ENCODE measurements at places on chromosomes 5 and 9.

DNA sequence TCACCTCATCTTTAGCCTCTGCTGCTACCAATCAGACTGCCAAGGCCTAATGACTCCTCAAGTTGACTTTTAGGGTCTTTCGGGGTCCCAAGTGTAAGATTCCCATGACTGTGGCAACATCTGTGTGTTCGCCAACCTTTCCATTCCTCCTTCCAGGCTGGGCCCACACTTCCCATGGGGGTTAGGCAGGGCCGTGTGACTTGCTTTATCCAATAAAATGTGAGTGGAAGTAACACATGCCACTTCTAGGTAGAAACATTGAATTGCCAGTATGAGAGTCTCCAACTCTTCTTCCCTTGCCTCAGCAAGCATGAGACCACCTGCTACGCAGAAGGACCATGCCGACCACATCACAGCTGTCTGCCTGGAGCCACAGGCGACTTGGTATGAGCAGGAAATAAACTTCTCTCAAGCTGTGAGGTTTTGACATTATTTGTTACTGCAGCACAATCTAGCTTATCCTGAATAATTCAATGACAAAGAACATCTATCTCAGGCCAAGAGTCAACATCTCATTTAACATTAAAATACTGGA, 190.4 kb upstream of the IER5L start:
- no peak for DNase-seq

DNA sequence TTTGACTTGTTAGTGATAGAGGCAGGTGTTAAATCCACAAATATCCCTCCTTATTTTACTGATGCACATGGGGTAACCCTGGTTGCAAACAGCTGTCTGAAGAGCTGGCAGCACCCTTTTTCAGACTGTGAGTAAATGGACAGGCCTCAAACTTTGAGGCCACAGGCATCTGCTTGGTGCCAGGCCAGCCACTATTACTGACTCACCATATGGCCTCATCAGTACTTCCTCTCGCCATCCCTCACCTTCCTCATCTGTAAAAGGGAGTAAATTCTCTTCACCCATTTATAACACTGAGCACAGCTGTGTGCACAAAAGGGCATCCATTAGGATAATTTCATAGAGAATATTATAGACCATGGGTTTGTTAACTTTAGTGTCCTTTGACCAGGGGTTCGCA, 11.9 kb upstream of the TNIP1 start:
- DNase-seq, result no peak

- DNase-seq, result no peak
Measured at GRCh38 chr9:35517131-35517530, 27.2 kb downstream of the RUSC2 start.

DNA sequence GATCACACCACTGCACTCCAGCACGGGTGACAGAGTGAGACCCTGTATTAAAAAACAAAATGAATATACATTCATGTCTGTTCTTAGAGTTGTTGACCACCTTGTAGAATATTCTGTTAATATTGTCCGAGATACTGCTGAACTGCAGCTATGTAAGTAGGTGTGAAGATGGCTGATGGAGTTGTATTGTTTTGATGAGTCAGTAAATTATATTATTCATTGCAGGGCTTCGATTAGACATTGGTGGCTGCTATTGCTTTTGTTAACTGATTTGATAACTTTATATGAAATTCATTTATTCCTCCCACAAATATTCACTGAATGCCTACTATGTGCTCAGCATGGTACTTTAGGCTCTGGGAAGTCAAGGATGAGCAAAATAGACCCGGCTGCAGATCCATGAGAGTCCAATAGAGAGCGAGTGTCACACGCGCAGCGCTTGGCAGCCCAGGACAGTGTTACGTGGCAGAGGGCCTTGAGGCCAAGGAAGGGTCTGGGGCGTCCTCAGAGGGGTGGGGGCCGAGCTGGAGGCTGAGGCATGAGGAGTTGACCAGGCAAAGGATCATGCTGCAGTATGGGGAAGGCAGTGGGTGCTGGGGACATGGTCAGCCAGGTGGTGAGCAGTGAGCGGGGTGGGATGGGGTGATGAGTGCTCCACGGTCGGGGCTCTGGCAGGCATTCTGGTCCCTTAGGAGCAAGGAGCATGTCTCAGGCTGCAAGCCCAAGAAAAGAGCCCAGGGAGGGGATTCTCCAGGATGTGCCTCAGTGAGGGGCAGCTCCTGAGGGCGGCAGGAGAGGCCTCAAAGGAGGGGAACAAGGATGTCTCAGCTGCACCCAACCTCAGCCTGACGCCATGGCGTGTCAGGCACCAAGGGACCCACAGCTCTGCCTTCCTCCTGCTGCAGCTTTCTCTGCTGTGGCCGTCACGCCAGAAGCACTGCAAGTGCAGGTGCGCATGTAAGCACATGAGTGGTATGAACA, 243.5 kb downstream of the GADD45G start:
- no peak for DNase-seq

GRCh38 chr9:90904706-90905478, 103.3 kb downstream of the SYK start:
- no peak for DNase-seq

DNA sequence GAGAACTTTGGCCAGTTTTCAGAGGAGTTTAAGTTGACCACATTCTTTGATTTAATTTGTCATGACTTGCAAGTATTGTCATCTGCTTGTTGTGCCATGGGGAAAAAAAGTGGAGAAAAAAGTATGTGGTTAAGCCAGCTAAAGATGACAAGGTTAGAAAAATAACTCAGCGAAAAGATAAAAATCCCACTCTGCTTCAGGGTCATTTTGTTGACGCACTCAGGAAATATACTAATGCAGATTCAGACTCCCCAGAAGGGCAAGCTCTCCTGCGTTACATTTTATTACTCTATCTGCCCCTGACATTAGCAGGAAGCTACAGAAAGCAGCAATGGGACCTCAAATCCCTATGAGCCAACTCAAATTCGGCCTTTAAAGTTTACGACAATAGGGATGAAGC, 27.6 kb upstream of the TESK1 start:
- DNase-seq, result no peak

GRCh38 chr5:110512266-110512665, 214.2 kb downstream of the TMEM232 start:
- DNase-seq, result no peak

DNA sequence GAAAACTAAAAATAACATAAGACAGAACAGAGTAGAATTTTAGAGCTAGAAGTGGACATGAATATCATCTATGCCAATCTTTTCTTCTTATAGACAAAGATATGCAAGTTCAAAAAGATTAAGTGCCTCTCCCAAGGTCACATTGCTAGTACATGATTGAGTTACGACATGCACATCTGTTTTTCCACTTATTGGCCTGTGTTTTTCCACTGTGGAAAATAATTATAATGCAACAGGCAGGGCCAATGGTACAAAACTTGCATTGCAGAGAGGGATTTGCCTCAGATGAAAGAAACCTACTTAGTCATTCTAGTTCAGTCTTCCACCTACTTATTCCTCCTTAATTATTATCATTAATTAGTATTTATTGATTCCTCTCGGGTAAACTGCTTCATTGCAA, 407.8 kb upstream of the SGCD start:
- no peak for DNase-seq

DNA sequence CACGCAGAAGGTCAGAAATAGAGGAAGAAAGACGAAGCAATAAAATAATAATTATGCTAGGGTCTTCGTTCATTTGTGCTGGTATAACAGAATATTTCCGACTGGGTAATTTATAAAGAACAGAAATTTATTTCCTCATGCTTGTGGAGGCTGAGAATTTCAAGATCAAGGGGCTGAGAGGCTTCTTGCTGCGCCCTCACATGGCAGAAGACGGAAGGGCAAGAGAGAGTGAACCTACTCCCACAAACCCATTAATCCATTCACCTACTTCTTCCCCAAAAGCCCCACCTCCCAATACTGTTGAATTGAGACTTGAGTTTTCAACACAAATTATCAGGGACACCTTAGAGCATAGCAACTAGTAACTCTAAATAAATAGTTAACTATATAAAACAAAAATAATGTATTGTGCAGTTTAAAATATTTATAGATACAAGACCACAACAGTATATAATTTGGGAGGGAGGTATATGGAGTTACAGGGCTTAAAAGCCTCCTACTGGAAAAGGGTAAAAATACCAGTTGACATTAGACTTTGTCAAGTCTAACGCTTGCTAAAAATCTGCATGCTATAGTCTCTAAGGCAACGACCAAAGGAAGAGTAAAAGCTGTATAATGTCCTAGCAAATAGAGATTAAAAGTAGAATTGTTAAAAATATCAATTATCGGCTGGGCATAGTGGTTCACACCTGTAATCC, 40.3 kb upstream of the NAA35 start:
- no peak for DNase-seq

DNA sequence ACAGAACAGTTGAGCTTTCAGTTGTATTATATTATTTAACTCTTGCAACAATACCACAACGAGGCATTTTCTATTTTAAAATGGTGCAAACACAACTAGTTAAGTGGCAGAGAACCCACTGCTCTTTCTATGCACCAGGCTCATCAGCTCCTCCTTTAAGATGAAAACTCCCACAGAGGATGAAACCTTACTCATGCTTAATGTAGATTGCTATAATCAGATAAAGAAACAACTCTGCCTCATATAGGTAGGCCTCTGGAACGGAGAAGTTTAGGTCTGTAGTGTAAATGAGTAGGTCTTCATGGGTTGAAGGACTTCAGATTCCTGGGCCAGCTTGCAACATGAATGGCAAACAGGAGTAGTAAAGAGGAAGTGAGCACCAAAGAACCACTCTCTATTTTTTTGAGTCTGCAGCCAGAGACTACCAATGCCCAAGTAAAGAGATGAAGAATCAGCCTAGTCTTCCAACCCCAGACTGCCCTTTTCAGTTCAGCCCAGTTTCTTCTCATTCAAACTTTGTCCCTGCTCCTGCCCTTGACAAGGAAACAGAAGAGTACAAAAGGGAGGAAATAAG, 33.9 kb downstream of the HACD4 start:
- no peak for DNase-seq

GRCh38 chr5:107607671-107608345, 62.9 kb downstream of the EFNA5 start:
- DNase-seq, result no peak

- no peak for DNase-seq
Measured at GRCh38 chr9:74412236-74412979, 84.7 kb upstream of the RORB start.

GRCh38 chr9:70046274-70047070, 2.8 kb downstream of the MAMDC2 start:
- DNase-seq, result no peak

- peak; percentile 75 for DNase-seq
Measured at GRCh38 chr5:140157032-140157781, 17.8 kb upstream of the CYSTM1 start.

DNA sequence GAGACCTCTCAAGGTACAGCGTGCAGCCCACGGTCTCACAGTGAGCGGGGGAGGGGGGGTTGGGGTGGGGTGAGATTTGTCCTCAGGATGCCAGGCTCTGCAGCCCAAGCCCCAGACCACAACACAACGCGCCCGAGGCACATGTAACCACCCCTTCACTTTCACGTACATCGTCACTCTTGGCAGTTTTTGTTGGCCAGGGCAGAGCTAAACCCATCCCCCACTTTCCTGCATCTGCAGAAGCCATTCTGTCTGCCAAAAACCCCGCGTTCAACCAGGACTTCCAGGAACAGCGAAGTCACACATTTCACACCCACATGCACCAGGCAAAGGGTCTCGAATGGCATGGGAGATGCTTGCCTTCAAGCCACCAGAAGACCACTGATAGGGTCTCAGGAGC, 9.4 kb upstream of the SMIM23 start:
- DNase-seq, result no peak

- DNase-seq, result no peak
Measured at GRCh38 chr9:130426883-130427282, 17.9 kb upstream of the ASS1 start.

GRCh38 chr9:131773911-131774379, 34.1 kb upstream of the RAPGEF1 start:
- DNase-seq, result no peak

DNA sequence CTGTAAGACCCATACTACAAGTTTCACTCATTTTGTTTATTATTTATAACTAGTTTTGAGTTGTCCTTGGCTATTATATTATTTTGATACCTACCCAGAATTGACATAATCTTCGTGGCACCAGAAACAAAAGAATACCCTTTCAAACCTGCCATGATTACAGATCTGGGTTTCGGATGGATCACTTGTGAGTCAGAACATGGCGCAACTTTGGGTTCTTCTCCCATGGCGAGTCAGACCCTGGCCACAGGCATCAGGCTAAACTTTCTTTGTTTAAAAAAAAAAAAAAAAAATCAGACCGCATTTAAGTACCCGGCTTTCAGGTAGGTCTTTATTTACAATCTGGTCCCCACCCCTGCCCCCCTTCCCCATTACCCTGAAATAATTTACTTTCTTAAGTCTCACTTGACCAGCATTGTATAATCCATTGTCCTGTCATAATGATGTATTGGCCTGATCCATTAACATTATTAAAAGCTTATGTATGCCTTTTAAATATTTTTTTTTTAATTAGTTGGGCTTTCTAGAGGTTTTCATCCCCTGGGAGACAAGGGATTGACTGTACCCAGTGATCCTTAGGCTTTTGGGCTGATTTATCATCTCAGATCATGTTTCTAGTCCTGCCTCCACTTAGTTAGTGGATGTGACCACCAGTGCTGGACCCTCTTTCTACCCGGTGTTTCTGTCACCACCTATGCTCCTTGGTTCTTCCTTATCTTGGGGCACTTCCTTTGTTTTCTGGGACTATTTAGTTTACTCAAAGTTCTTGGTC, 43.9 kb downstream of the F2RL2 start:
- DNase-seq, result no peak

- DNase-seq, result no peak
Measured at GRCh38 chr5:176133877-176134276, 104.3 kb upstream of the SIMC1 start.

DNA sequence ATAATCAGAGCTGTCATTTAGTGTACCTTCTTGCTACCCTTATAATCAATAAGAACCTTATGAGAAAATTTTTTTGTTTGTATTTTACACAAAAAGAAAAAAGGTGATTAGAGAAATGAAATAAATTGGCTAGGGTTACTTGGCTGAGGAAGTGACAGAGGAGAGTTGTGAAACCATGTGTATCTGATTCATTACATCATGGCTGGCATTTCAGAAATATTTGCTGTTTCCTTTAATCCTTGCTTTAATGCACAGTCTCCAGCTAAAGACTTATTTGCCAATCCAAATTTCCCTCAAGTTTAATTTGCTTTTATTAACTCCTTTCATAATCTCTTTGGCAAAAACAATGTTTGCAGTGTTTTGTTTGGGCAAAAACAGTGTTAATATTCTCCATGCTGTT, 543.1 kb downstream of the KIF4B start:
- no peak for DNase-seq

All from activated B cell treated with CpG ODN at 0.5 μM for 24 hours (primary cell).